ENCODE measurements at places on chromosomes 6 and 20. TPM values are rescaled to one million over a fixed set of nuclear protein-coding genes. Genes with fewer than 3 reads are reported as not detected.
A peak's percentile ranks its signal among the peaks of the same experiment; 100 is the strongest.

Gene GRM1
- total RNA-seq: 0.11 TPM

Gene IFT52
- total RNA-seq: 49.6 TPM

Gene CALHM4
- not detected for total RNA-seq

Gene APCDD1L
- total RNA-seq: not detected

Gene GFRA4
- not detected for total RNA-seq

Gene SLC17A1
- total RNA-seq: not detected

Gene SLC52A3
- total RNA-seq: not detected

Gene LY6G5C
- total RNA-seq: 3.9 TPM

Gene BPI
- total RNA-seq: not detected

- H3K4me3 ChIP-seq: no peak overlapping the region
- peaks cover 42% of the 10 kb centered on the region for H3K4me1 ChIP-seq
- no peak for DNase-seq
- no peak overlapping the region for H3K27ac ChIP-seq
Measured at GRCh38 chr20:24771542-24772061, 177.5 kb upstream of the CST7 start.

DNA sequence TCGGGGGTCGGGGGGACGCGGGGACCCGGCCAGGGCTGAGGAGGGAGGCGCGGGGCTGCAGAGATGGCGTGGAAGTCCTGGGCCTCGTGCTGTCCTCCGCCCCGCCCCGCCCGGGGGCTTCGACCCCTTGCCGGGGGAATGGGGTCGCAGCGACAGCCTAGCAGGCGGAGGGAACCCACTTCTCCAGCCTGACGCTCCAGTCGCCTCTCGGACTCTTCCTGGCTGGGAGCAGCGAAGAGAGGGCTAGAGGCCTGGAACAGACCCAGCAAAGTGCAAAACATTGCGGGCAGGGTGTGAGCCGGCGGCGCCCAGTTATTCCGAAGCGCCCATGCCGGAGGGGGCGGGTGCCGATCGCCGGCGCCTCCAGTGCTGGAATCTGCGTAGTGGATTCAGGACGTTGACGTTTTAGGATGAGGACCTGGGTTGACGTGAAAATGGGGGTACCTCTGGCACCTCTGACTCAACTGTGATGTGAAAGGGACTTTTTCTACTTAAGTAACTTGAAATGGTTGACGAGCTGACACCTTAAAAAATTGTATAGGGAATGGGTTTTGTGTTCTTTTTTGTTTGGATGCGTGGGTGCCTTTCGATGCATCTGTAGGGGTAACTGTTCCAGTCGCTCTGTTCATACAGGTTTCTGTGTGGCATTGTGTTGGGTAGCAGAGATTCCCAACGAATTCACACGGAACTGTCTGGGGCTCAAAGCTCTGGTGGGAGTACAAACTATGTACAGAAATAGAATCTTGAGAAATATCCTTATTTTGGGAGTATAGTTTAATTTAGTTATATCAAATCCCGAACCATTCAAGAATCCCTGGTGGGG, 1.4 kb downstream of the SLC35F1 start:
- peak; percentile 4 for DNase-seq
- H3K36me3 ChIP-seq: no peaks in the 10 kb centered on the region
- peaks cover 15% of the 10 kb centered on the region for H3K4me1 ChIP-seq
- peak overlapping the region; percentile 60 for H3K4me3 ChIP-seq
- peaks cover 59% of the 10 kb centered on the region for H3K27me3 ChIP-seq

- H3K4me3 ChIP-seq: no peak overlapping the region
- no peaks in the 10 kb centered on the region for H3K36me3 ChIP-seq
- DNase-seq: no peak
- peaks cover 4% of the 10 kb centered on the region for H3K4me1 ChIP-seq
- no peak overlapping the region for H3K27ac ChIP-seq
Measured at GRCh38 chr6:55003719-55004430, 157.3 kb downstream of the FAM83B start.

- H3K4me3 ChIP-seq: no peak overlapping the region
- no peak for DNase-seq
- H3K36me3 ChIP-seq: no peaks in the 10 kb centered on the region
Measured at GRCh38 chr6:53474010-53474409, 70.9 kb downstream of the GCLC start.

DNA sequence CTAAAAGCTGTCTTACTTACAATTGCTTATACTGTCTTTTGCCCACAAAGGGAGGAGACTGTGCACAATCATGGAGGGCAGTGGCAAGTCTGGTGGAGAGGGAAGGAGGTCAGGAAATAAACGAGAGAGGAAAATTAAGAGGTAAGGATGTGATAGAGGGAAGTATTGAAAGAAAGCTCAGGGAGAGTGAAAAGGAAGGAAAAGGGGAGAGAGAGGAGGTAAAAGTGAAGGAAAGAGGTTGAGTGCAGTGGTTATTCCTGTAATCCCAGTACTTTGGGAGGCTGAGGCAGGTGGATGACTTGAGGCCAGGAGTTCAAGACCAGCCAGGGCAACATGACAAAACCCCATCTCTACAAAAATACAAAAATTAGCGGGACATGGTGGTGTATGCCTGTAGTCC, 82.7 kb upstream of the EPB41L1 start:
- H3K4me3 ChIP-seq: no peak overlapping the region
- H3K4me1 ChIP-seq: peaks cover 2% of the 10 kb centered on the region

DNA sequence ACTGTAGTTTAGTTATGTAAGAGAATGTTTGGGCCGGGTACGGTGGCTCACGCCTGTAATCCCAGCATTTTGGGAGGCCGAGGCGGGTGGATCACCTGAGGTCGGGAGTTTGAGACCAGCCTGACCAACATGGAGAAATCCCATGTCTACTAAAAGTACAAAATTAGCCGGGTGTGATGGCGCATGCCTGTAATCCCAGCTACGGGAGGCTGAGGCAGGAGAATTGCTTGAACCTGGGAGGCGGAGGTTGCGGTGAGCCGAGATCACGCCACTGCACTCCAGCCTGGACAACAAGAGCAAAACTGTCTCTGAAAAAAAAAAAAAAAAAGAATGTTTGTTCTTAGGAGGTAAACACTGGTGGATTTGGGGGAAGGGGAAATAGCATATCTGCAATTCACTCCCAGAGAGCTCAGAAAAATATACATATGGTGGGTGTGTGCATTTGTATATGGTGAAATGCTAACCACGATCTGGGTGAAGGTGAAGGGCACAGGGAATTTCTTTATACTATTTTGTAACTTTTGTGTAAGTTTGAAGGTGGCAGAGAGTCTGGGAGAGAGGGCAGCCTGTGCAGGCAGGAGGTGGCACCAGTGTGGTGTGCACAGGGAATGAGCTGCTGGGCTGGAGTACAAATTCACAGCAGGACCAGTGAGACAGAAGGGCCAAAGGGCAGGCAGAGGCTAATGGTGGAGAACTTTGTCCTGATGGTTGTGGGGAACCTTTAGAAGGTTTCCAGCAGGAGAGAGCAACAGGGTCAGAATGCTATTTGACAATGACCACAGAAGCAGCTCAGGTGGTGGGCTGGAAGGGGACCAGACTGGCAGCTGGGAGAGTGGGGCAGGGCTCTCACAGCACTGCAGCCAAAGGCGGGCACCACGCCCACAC, 42.4 kb downstream of the SSR1 start:
- H3K27ac ChIP-seq: no peak overlapping the region
- H3K36me3 ChIP-seq: no peaks in the 10 kb centered on the region
- peaks cover 9% of the 10 kb centered on the region for H3K4me1 ChIP-seq
- H3K27me3 ChIP-seq: no peaks in the 10 kb centered on the region
- H3K4me3 ChIP-seq: no peak overlapping the region
